ENCODE measurements at places on chromosomes 5 and 9.
A peak's percentile ranks its signal among the peaks of the same experiment; 100 is the strongest.

- DNase-seq, result no peak
Observed at GRCh38 chr5:123928401-123928800, 416.4 kb downstream of the CSNK1G3 start.

DNA sequence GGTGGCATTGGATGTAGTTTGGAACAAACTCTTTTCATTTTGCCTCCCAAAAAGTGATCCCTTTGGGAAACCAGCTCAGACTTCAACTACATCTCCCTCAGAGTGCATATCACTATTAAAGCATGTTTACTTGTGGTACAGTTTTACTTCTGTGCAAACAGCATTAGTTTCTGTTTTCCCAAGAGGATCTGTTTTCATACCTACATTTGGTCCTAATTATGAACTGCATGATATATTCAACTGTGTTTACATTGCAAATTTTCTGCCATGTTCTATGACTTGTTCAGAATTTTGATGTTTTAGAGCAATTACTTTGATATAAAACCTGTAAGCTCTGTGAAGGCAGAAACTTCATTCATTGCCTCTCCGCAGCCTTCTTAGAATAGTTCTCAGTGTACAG is 681.5 kb upstream of the ACO1 start:
- DNase-seq, result no peak

- DNase-seq, result peak; percentile 40
Observed at GRCh38 chr5:334903-335739, 13.6 kb downstream of the AHRR start.

DNA sequence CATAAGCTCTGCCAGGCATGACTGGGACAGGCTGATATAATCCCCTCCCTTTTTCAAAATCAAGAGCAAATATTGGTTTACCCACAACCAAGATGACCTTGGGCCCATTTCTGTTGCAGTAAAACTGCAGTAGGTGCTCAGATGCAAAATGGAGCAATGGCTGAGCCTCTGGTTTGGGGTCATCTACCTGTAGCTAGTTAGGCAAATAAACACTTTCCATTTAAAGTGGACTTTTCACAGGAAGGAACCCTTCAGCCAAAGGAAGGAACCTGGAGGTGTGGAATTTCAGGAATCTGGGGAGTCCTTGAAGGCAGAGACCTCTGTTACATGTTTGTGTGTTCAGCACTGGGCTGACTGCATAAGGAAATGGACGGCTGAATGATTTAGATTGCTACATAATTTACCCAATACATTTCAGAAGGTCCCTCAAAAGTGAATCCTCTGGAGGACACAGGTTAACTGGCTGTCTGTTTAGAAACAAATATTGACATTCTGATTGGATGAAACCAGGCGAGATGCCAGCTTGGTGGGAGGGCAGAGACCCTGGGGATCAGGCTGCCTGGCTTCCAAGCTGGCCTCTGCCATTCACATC is 170.1 kb upstream of the ZNF618 start:
- DNase-seq, result no peak

GRCh38 chr9:87529671-87530070 is 32.0 kb downstream of the DAPK1 start:
- DNase-seq, result no peak

GRCh38 chr9:76697554-76697953 is 66.7 kb upstream of the PCA3 start:
- DNase-seq, result no peak

GRCh38 chr9:88180081-88180765 is 41.9 kb upstream of the SPATA31C2 start:
- DNase-seq, result no peak

- no peak for DNase-seq
Observed at GRCh38 chr5:133229931-133230664, 178.3 kb downstream of the HSPA4 start.

DNA sequence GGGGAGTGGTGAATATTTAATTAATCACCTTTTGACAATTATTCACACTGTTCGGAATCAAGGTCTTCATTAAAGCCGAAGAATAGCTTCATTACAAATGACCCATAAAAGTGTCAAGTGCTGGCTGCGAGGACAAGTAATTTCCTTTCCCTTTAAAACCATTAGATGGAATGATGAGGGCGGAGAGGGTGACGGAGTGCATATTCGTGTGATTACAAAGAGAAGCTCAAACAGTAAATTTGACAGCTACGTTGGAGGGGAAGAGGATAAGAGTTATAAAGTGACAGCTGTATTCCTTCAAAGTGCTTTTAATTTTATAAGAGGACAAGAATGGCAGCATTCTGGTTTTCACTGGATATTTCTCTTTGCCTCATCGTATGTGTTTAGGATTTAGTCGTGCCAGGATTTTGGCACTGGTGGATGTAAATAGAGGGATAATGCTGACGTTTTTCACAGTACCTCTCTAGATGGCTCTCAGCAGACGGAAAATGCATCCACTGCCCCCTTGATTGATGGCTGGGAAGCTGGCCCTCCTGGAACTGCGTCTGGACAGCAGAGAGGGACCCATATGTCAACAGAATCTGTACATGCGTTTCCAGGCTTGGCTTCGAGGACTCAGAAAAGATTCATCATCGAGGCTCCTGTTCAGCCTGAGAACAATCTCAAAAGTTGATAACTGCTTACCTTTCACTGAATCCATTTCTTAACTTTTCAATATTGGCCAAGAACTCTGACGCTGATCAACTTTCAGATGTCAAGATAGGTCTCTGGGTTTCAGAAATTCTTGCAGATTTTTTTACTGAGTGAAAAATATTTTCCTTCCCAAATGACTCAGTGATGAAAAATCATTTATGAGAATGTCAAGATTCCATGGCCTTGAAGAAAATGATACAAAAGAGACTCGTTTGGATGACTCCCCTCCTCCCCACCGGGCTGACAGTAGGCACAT is 50.4 kb upstream of the IRX2 start:
- peak; percentile 5 for DNase-seq

DNA sequence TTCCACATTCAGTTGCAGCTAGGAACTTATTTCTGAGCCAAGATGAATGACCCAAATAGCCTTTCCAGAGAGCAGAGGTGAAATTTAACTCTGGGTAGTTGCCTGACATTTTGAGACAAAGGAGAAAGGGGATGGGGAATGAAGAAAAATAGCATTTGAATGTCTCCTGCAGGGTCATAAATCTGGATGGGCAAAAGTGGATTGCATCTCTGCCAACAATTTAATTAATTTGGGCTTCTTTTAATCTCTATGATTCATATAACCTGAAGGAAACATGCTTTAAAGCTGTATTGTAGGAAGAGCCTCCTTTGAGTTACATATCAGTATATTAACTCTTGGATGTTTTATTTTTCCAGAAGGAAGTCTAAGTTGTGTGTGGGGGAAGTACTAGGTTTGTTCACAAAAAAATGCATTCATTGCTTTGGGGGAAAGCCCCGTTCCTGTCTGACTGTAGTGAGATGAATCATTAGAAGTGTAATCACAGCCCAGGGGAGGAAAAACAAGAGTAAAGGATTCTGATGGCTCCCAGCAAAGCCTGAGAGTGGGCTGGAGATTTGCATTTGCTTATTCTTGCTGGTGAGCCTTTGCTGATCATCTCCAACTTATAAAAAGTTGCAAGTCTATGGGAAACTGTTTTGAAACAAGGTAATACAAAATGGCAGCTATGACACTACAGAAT is 133.0 kb upstream of the IQGAP2 start:
- no peak for DNase-seq

DNA sequence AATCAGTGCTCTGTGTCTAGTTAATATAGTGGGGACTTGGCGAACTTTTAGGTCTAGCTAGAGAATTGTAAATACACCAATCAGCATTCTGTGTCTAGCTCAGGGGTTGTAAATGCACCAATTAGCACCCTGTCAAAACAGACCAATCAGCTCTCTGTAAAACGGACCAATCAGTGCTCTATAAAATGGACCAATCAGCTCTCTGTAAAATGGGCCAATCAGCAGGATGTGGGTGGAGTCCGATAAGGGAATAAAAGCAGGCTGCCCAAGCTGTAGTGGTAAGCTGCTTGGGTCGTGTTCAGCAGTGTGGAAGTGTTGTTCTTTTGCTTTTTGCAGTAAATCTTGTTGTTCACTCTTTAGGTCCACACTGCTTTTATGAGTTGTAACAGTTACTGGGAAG is 3.6 kb upstream of the OTULINL start:
- DNase-seq, result no peak

GRCh38 chr5:62685221-62685620 is 106.6 kb downstream of the LRRC70 start:
- no peak for DNase-seq

GRCh38 chr5:126394211-126394788 is 28.9 kb upstream of the GRAMD2B start:
- no peak for DNase-seq

DNA sequence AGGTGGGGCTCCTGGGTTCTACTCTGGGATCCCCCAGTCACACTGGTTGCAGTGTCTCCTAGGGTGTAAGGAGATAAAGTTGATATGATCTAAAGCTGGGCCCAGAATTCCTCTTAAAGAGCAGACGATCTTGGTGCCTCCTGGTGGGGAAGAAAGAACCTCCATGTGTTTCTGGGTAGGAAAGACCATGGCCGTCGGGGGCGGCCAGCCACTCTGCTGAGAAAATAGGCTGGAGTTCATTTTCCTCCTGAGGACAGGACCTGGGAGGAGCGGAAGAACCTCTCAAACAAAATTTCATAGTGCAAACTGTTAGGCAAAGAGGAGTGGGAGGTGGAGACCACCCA is 163.8 kb upstream of the TBC1D2 start:
- no peak for DNase-seq

DNA sequence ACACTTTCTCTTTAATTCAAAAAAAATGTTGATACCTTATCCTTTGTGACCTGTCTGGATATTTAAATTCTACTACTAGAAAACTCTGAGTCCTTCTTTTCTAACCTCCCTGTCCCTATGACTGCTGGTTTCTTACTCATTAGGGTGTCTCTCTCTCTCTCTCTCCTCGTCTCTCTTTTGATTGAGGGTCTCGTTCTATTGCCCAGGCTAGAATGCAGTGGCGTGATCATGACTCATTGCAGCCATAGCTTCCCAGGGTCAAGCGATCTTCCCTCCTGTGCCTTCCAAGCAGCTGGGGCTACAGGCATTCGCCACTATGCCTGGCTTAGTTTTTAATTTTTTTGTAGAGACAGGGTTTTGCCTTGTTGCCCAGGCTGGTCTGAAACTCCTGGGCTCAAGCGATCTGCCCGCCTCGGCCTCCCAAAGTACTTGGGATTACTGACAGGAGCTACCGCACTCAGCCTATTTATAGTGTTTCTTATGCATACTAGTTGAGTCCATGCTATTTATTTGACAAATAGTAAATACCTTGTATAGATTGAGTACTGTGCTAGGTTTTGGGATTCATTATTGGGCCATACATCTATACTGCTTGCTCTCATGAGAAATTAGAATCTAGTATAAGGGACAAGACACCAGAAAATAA is 61.9 kb downstream of the NSD1 start:
- DNase-seq, result no peak

DNA sequence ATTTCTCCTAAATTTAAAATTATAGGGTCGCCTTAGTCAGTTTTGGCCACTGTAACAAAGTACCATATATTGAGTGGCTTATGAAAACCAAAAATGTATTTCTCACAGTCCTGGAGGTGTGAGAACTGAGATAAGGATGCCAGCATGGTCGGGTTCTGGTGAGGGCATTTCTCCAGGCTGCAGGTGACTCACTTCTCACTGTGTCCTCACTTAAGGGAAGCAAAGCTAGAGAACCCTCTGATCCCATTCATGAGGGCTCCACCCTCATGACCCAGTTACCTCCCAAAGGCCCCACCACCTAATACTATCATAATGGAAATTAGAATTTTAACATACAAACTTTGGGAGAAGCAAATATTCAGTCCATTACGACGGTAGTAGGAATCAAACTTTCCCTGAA is 75.1 kb upstream of the FBN2 start:
- no peak for DNase-seq

GRCh38 chr9:17004500-17004899 is 130.3 kb upstream of the CNTLN start:
- DNase-seq, result no peak

DNA sequence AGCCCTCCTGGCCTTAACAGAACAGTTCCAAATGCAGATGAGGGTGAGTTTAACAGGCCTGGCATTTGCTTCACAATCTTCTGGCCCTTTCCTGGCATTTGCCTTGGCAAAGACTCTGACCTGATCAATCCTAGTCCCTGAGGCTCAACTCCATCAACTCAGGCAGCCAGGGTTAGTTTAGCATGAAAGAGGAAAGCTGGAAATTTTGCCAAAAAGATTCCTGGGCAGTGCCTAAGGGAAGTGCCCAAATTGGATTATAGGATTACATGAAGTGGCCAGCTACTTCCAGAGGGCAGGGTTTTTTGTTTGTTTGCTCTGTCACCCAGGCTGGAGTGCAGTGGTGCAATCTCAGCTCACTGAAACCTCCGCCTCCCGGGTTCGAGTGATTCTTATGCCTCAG is 36.8 kb downstream of the PCDHAC2 start:
- DNase-seq, result no peak

GRCh38 chr5:93902288-93902687 is 160.9 kb upstream of the POU5F2 start:
- DNase-seq, result peak; percentile 1

DNA sequence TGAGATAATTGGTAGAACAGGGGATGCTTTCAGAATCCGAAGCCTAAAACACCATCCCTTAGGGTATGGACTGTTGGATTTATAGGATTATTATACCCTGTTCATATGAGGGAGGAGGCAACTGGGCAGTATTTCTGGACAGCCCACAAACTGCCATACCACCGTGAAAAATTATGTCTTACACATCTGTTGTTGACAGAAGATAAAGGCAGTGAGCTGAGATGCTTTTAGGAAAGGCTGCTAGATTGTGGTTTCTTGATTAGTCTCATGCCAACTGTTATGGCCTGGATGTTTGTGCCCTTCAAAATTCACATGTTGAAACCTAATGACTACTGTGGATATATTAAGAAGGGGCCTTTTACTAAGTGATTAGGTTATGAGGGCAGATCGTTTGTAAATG is 83.7 kb upstream of the DHFR start:
- no peak for DNase-seq

GRCh38 chr5:171750311-171750788 is 35.3 kb upstream of the SMIM23 start:
- no peak for DNase-seq

- DNase-seq, result no peak
Observed at GRCh38 chr9:9621355-9621940, 991.4 kb downstream of the PTPRD start.

GRCh38 chr5:89857790-89858189 is 551.8 kb downstream of the CETN3 start:
- no peak for DNase-seq

GRCh38 chr9:23307731-23308513 is 518.1 kb downstream of the ELAVL2 start:
- no peak for DNase-seq

GRCh38 chr5:17831279-17831678 is 197.0 kb downstream of the TAF11L14 start:
- DNase-seq, result peak; percentile 93
